Stimulated activated CD8-positive, alpha-beta memory T cell treated with anti-CD3 and anti-CD28 coated beads, Interleukin-2, amount 100 ng/mL, for 1 hour (primary cell): ENCODE measurements at places on chromosomes 12 and 14.

DNA sequence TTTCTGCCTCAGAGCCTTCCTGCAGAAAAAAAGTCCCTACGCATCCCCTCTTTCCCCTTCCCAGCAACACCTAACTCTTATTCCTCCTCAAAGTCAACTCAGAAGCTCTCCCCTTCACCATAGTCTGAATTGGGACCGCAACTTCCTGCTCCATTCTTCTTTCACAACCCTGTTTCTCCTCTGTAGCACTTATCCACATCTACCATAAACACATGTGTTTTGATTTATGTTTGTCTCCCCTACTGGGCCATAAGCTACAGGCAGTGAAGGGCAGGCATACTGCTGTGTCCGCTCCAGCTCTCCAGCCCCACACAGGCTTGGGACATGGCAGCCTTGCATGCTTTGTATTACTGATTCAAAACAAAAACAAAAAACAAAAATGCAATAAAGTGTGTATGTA is 5.9 kb downstream of the SDR9C7 start:
- DNase-seq, result no peak

GRCh38 chr14:99258876-99259726 is 12.9 kb downstream of the BCL11B start:
- DNase-seq, result no peak

- no peak for DNase-seq
These were observed 161.3 kb downstream of the KITLG start for GRCh38 chr12:88418856-88419497.

- no peak for DNase-seq
These were observed 45.0 kb downstream of the SLCO1A2 start for GRCh38 chr12:21289698-21290097.

DNA sequence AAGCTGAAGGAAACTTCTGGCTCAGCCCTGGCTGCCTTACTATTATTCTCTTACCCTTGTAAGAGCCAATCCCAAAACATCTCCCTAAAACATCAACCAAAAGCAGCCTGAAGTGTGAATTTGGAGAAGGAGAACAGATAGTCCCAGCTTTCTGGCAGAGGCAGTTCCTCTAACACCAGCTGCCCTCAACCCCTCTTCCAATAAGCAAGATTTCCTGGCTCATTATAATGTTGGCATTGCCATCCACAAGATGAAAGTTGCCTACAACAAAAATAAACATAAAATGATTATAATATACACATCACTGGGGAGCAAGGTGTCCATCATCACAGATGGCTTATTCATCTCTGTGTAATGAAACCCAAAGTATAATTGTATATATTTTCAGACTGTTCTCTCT is 352.5 kb upstream of the CCDC196 start:
- DNase-seq, result no peak

- DNase-seq, result no peak
These were observed 103.8 kb downstream of the EGLN3 start for GRCh38 chr14:33847066-33847465.

DNA sequence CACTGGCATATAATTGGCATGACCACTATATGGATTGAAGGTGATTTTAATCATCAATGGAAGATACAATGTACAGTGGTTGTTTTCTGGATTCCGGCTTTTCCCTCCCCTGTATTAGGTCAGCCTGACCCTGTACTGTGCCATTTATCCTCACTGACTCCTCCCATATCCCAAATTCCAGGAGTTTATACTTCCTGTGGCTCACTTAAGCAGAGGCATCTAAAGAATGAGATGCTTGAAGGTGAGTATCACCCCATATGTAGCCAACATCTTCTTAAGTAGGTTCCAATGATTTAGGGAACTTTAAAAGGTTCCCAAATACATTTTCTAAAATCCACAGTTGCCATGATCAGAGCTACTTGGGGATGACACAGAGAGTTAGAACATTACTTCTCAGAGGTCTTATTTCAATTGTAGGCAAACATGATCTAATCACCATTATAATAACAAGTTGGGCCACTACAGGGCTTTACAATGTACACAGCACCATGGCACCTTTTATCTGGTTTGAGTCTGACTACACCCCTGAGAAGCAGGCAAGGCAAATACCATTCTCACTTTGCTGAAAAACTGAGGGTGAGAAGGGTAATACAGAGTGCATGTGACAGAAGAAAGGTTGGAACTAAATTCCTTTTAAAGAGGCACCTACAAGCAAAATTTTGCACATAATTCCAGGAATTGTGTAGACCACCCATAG is 212.3 kb upstream of the GARIN6 start:
- DNase-seq, result no peak

DNA sequence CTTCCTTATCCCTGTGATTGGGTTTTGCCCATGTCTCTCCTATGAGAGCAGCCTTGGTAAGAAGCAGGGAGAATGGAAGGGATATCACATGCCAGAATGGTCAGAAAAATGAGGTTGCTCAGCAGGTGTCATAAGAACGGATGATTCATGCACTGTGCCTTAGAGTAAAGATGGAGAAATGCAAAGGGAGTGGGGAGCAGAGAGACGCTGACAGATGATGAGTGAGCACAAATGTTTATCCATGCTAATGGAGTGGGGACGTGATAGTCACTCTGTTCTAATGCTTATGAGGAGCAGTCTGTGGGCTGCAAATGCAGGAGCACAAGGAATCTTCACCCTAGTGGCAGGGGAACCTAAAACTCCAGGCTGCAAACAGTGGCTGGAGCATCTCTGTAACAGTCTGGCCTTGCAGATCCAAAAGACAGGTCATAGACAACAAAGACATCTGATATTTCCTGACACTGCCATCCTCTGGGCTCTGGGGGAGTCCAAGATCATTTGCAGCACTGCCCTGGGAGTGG is 243.2 kb downstream of the CACNA1C start:
- no peak for DNase-seq

- no peak for DNase-seq
These were observed 90.8 kb downstream of the RPS6KA5 start for GRCh38 chr14:90969531-90970166.

DNA sequence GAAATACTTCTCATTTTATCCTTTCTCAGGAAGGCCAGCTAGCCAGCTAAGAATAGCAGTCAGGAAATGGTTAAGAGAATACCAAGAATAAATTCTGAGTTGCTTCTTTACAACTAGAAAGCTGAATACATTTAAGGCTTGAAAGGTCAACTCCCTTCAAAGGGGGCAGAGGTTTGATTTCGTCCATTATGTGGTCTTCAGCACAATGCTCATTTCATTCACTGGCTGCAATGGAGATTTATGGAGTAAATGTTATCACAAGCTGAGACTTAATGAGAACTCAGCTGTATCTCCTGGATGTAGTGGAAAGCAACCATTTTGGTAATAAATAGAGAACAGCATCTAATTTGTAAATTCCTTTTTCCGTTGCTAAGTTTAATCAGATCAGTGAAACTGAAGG is 265.0 kb upstream of the FKBP4 start:
- no peak for DNase-seq

- DNase-seq, result no peak
These were observed 138.7 kb downstream of the BRMS1L start for GRCh38 chr14:35964697-35965286.

DNA sequence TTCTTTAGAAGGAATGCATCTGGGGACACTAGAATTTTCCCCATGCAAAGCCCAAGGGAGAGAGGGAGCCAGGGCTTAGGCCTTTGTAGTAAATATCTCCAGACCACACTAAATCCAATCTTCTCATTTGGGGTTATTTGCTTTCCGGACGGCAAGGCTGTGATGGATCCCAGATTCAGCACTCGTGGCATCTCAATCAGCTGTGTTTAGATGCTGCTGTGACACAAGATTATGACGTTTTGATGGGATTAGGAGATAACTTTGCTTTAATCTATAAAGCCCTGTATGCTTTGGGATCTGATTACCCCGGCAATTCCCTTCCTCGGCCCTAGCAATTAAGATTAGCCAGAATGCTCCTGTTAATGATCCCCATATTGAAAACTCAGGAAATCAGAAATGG is 686.7 kb upstream of the TBX3 start:
- no peak for DNase-seq

DNA sequence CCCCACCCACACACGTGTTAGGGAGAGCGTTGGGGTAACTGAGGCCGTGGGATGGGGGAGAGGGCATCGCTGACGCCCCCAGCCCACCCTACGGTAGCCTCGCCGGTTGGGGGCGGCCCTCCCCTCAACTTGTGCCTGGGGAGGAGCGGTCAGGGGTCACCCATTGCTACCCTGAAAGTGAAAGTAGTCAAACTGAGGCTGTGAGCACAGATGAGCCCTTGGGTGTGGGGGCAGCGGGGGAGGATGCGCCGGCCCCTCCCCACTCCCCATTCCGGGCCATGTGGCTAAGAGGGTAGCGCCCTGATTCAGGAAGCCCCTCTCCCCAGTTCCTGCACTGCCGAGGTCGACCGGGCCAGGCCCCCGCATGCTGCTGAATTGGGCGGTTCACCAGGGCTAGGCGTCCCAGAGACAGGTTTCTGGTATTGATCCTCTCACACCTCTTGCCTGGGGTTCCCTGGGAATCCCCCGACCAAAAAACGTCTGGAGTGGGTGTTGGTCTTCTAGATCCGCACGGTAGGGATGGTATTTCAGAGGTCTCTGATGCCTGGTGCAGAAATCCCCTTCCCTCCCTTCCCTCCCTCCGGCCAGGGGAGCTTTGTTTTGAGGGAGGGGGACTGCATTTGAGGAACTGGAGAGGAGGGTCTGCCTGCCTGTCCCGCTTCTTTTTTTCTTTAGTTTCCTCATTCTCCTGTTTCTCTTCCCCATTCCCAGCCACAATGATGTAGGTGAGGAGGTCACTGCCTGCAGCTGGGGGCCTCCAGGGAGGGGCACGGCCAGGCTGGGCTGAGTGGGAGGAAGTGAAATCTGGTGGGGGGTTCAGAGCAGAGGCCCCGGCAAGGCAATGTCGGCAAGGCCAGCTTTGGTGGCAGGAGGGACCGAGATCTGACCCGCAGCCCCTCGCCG is 1.0 kb downstream of the SH2B3 start:
- DNase-seq, result no peak

DNA sequence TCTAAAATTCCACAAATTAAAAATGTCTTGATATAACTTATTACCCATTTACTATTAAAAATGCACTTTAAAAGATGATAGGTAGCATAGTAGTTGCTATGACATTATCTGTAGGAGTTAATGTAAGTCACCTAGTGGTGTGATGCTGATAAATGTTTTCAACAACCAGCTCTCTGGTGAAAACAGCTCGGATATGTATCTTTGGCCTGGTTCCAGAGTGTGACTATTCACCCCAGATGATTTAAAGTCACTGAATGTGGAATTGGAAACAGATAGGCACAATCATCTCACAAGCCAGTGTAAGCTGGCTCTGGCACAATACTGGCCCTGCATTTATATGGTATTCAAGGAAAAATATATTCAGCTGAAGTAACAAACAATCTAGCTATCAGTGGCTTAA is 9.2 kb upstream of the CCDC196 start:
- DNase-seq, result no peak

- DNase-seq, result no peak
These were observed 509.3 kb upstream of the CCDC196 start for GRCh38 chr14:65976761-65977404.

- DNase-seq, result no peak
These were observed 17.4 kb downstream of the CDKN1B start for GRCh38 chr12:12734561-12735071.

DNA sequence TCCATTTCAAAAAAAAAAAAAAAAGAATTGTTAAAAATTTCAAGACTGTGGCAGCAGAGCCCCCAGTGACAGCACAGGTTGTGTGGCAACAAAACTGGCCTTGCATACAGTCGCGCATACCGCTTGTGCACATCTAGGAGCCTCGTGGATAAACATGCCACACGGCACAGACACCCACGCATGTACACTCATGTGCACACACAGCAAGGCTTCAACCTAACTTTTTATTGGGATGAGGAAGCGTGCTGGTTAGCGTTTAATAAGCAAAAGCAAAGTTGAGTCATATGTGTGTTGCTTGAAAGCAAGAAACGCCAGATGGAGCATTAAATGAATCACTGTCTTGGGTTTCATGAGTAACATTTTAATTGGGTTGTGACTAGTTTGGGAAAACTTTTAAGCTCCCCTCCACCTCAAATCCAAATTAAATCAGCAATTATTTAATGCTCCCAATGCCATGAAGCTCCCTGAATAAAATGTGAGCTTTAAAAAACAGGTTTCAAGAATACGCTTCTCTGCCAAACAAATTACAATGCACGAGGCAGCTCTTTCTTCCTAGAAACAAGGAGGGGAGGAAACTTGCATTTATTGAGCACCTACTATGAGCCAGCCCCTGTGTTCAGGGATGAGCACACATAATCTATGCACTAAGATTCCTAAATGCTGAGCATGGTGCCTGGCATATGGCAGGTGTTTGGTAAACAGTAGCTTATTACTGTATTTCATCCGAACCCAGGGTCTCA is 35.7 kb upstream of the EML1 start:
- DNase-seq, result no peak

DNA sequence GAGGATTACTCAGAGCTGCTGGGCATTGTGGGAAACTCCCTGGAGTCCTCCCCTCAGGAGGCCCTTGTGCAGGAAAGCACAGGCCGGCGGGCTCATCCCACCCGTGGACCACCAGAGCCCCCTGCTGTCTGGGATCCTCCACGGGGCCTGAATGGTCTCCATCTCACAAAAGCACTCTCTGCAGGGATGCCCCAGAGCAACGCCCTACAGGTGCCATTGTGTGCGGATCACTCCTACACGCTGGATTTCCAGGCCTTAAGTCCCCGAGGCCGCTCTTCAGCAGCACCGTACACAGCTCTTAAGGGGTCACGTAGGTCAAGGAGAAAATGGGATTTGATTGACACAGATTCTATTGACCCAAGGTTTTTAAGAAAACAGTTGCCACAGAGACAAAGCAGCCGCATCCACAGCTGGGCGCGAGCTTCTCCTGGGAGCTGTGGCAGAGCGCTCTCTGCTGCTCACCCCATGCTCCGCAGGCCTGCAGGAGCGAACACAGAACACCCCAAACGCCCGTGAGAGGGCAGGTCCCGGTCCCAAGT is 36.7 kb upstream of the RIMBP2 start:
- no peak for DNase-seq

DNA sequence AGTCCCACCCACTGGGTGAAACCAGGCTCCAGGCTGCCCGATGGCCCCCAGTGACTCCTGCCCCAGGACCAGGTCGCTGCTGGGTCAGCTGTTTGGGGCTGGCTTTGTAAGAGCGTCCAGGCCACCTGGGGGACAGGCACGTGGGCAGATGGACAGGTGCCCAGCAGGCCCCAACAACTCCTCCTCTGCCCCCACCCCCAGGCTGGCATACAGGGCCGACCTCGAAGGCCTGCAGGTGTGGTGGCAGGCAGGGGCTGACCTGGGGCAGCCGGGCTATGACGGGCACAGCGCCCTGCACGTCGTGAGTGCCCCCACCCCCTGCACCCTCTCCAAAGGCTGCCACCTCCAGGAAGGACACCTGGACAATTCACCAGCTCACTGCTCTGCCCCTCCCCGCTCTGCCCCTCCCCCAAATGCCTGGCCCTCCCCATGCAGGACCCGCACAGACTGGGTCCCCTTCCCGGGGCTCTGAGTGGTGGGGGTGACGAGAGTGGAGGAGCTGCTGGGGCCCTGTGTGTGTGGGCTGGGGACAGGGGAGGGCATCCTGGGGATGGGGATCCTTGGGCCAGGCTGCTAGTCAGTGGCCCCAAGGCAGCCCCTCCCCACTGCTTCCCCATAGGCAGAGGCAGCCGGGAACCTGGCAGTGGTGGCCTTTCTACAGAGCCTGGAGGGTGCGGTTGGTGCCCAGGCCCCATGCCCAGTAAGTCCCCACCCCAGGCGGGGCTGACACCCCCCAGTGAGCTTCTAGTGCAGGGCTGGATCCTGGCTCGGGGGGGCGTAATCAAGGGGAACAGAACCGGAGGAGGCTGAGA is 26.0 kb downstream of the ASPG start:
- no peak for DNase-seq

- no peak for DNase-seq
These were observed 4.9 kb downstream of the DENR start for GRCh38 chr12:122757568-122757967.

GRCh38 chr12:132238488-132238854 is 90.9 kb downstream of the GALNT9 start:
- DNase-seq, result no peak
